ENCODE measurements at places on chromosomes 1 and 21. TPM values are rescaled to one million over a fixed set of nuclear protein-coding genes. Genes with fewer than 3 reads are reported as not detected.

KRTAP19-3 gene
- not detected for total RNA-seq

- DNase-seq = no peak
- no peaks in the 10 kb centered on the region for H3K27me3 ChIP-seq
- H3K4me3 ChIP-seq = no peak overlapping the region
- no peaks in the 10 kb centered on the region for H3K36me3 ChIP-seq
- peak overlapping the region; percentile 12 for H3K27ac ChIP-seq
Measured at GRCh38 chr1:12035312-12035711, 16.0 kb downstream of the MIIP start.

- no peak for DNase-seq
- H3K36me3 ChIP-seq = no peaks in the 10 kb centered on the region
- peaks cover 24% of the 10 kb centered on the region for H3K4me1 ChIP-seq
- no peak overlapping the region for H3K4me3 ChIP-seq
- no peaks in the 10 kb centered on the region for H3K27me3 ChIP-seq
- H3K27ac ChIP-seq = no peak overlapping the region
Measured at GRCh38 chr1:92444351-92444750, 42.4 kb downstream of the GFI1 start.

- H3K4me1 ChIP-seq = peaks cover 11% of the 10 kb centered on the region
- H3K36me3 ChIP-seq = no peaks in the 10 kb centered on the region
- DNase-seq = no peak
Measured at GRCh38 chr1:168974611-168975010, 131.9 kb upstream of the ATP1B1 start.
